Hippocampal formation (tissue), 2 donors: ENCODE measurements at places on chromosomes 16 and 17.
A peak's percentile ranks its signal among the peaks of the same experiment; 100 is the strongest.

- no peak for DNase-seq
Observed at GRCh38 chr17:1989135-1989534, 36.0 kb downstream of the RTN4RL1 start.

DNA sequence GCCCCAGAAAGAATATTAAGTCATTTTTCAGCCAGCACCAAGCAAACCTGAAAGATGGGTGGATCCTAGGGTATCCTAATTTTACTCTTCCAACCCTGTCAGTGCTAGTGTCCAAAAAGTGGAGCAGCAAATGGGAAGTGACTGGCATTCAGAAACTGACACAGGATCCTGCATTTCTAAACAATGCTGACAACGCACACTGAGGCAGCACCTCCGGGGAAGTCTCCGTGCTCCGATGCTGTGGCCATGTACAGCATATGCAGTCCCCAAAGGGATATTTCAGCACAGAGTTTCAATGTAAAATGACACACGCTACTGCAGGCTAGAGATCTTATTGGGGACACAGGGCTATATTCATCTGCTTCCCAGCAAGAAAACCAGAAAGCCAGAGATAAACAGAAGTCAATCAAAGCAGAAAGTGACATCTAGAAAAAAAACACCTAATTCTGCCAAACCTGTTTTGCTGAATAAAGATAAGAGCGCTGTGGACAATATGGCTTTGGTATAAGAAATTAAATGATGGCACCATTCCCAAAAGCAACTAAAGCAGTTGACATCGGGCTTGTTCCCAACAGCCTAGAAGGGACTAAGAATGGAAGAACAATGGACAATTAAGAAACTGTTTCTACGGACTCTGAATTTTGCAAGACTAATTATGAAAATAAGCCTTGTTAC, 17.3 kb downstream of the XYLT1 start:
- no peak for DNase-seq

DNA sequence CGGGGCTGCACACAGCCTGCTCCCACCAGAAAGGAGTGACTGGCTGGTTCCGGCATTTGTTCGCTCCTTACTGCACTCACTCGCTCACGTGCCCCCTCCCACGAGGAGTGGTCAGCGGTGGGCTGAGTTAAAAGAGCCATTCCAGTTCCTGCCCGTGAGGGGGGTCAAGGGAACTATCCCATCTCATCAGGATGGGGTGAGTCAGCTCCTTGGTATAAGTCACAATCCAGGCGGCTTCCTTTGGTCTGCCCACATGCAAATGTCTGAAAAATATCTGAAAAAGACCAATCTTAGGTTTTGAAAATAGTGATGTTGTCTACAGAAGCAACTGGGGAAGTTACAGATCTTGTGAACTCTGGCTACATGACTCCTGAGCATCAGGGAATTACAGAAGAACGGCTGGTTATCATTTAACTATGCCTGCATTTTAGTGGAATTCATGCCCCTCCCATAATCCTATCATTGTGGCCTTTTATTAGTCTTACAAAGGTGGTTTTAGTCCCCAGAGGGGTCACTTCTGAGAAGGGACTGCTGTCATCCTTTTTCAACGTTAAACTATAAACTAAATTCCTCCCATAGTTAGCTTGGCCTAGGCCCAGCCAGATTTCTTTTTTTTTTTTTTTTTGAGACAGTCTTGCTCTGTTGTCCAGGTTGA, 9.8 kb upstream of the TNFSF12 start:
- no peak for DNase-seq

DNA sequence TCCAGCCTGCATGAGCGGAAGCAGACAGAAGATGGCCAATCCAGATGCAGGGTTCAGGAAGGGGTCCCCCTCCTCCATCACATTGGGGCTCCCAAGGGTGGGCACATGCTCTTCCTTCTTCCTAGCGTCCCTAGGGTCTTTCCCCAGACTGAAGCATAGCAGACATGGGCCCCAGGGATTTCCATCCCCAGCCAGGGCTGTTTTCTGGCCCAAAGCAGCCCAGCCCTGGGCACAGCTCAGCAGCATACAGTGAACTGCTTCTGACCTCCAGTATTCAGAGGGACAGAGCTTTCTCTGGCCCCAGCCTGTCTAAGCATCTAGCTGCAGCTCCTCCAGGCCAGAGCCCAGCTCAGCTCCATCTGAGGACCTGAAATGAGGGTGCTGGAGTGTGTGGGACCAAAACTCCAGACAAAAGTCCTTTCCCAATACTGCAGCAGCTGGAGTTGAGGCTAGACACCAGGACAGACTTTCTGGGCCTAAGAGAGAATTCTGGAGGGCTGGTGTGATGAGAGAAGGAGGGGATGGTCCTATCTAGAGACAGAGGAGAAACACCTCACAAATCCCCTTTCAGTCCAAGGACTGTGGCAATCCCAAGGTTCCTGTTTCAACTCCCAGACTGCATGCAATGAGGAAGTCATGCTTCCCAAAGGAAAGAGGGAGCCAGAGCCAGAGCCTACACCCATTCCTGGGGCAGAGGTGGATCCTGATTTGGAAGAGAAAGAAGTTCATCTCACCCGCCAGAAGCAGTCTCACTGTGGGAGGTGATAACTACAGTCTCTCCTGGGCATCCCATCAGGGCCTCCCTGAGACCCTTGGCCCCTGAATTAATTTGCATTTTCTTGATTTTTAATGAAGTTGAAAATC, 4.5 kb upstream of the FOXN1 start:
- no peak for DNase-seq

- no peak for DNase-seq
Observed at GRCh38 chr17:74053712-74054078, 149.8 kb upstream of the RPL38 start.

GRCh38 chr17:40348562-40349476, 15.7 kb downstream of the GJD3 start:
- DNase-seq = peak; percentile 60

GRCh38 chr16:31888735-31889134, 15.1 kb downstream of the ZNF267 start:
- no peak for DNase-seq
